ENCODE measurements at places on chromosomes 6 and 20. TPM values are rescaled to one million over a fixed set of nuclear protein-coding genes. Genes with fewer than 3 reads are reported as not detected.

The CGA gene
- not detected for total RNA-seq

The PPIL1 gene
- 52.4 TPM for total RNA-seq

The CRIP3 gene
- total RNA-seq: 0.67 TPM

The SPATA2 gene
- total RNA-seq: 3.9 TPM

The TPD52L1 gene
- 63.3 TPM for total RNA-seq

The PXT1 gene
- total RNA-seq: not detected

The POM121L2 gene
- not detected for total RNA-seq

The C2 gene
- total RNA-seq: 0.07 TPM
